T follicular helper cell (primary cell): ENCODE measurements at places on chromosomes 7 and 10.

GRCh38 chr10:122170802-122171201 lies 100.3 kb upstream of the BTBD16 start:
- no peak for DNase-seq

DNA sequence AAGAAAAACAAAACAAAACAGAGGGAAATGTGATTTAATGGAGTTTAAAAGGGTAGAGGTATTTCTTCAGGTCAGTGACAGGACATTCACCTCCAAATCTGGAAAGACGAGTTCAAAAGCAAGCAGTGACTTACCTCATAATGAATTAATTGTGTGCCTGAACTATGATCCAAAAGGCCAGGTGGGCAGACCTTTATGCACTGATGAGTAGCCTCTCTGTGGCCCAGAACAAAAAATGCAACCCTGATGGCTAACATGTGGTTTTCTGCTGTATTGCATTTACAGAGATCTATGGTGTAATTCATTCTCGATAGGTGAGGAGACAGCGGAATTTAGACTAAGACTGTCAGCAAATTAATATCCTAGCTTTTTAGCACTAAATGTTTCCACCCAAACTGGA lies 142.0 kb downstream of the HDAC9 start:
- no peak for DNase-seq

DNA sequence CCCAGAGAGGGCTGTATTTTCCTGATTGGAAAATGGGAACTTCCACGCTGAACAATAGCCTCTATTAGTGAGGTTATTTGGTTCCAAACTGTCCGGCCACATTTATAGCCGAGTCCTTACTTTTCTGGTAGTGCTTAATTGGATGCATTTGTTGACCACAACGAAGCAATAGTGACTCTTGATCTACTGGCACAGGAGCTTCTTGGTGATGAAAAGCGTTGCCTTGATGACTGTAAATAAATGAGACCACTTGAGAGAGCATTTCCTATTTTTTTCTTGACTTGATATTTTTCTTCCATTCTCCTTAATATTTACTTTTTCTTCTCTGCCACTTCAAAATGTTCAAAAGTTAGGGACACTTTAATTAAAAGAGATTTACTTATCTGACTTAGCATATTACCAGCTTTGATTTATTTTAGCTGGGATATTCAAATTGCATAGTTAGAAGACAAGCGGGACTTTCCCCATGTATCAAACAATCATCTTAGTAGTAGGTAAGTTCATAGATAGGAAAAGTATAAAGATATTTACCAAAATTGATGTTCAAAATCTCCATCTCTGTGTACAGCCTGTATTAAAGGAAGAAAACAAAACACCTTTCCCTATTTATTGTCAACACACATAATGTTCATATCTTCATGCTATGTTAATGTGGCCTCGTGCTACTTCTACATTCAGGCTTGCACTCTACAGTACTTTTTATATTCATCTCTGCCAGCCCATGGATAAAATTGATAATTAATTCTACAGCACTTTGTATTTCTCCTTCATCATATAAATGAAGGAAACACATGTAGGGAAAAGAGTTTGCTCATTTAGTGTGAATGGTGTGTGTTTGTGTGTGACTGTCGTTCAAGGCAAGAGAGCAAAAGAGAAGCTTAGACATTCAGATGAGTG lies 5.1 kb upstream of the SP8 start:
- no peak for DNase-seq

DNA sequence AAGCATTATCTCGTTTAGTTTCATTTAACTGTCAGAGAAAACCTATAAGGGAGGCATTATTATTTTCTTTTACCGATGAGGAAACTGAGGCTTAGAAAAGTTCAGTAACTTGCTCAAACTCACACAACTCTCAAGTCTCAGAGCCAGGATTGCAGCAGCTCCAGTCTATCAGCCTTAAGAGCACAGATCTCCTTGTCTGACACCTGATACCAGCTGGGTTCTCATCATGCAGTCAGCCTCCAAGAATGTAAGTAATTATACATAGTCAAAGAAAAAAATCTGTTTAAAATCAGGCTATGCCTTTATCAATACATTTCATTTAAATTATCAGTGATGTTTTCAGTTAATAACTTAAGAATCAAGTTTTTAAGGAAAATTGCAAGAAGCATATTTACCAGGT lies 236.6 kb upstream of the TCF7L2 start:
- no peak for DNase-seq

GRCh38 chr10:23754179-23754578 lies 315.3 kb downstream of the OTUD1 start:
- no peak for DNase-seq

DNA sequence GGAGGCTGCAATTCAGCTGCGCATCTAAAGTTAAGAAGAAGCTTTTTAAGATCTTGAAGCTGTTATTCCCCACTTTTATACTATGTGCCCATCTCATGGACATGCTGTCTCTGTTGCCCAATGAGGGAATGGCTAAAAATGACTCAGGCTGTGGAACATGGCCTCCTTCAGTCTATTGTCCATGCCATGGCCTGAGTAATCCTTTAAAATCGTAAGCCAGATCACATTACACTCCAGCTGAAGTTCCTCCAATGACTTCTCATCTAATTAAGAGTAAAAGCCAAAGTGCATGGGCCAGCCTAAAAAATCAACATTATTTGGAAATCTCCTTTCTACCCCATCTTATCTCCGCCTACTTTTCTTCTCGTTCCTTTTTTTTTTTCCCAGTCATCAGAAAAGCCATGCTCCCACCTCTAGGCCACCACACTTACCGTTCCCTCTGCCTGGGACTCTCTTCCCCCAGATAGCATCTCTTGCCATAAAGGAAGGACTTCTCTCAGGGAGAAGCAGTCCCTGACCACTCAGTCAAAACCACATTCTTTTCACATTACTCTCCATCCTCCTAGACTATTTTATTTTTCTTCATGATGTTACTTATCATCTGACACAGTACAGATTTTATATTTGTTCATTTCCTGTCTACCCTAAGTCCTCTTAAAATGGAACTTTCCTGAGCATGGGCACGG lies 337.4 kb downstream of the PRPF18 start:
- no peak for DNase-seq

GRCh38 chr7:39667341-39667923 lies 44.1 kb downstream of the RALA start:
- no peak for DNase-seq

GRCh38 chr7:155802291-155802690 lies 10.0 kb downstream of the SHH start:
- no peak for DNase-seq

DNA sequence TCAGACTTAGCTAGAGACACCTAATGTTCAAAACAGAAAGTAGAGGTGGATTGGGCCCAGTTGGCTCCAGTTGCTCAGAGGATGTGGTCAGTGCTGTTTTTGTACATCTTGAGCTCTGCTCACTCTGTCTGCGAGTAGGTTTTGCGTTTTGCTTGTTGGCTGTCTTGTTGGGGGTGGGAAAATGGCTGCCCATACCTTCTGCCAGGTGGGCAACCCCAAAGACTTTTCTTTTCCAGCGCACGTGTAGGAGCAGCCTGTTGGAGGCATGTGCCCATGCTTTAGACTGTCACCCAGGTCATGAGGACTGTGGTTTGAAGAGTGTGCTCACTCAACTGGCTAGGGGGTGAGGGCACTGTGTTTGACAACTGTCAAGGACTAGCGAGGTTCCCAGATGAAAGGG lies 73.9 kb downstream of the KAT6B start:
- DNase-seq, result no peak

GRCh38 chr10:118355234-118355633 lies 13.1 kb upstream of the FAM204A start:
- no peak for DNase-seq

GRCh38 chr7:115300231-115300870 lies 378.5 kb downstream of the MDFIC start:
- no peak for DNase-seq

DNA sequence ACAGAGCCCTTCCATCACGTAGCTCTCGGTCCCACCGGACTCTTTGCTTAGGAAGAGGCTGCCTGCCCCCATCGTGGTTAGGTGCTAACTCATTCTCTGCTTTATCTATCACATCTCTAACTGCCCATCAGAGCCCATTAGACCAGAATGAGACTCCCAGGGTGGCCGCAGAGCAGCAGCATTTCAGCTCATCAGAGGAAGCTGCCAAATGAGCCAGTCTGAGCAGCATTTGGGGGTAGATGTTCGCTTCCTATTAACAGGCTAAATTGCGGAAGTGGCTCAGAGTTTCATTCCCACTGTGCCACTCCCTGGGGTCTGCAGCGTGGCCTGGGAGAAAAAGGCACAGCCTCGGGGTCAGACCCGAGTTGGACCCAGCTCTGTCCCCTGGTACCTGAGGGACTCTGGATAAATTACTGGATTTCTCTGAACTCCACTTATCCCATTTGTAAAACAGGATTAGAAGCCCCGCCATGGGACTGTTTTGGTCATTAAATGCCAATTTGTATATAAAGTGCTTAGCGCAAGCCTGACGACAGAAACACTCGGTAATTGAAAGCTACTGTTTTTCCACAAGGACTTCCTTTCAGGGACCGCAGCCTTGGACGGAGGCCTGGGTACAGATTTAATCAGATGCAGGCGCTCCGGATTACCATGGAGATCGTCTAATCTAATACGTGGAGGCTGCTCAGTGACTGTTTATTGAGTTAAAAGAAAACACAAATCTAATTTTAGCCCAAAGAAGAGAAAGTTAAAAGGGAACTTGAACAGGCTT lies 73.8 kb upstream of the PRLHR start:
- DNase-seq, result no peak
